Bronchial epithelial cell (primary cell): ENCODE measurements at places on chromosomes 2 and 18. TPM values are rescaled to one million over a fixed set of nuclear protein-coding genes. Genes with fewer than 3 reads are reported as not detected.

Gene ZRANB3
- total RNA-seq, result 2.8 and 5.5 TPM in 2 replicates

Gene WNT6
- not detected in 2 replicates for total RNA-seq

DNA sequence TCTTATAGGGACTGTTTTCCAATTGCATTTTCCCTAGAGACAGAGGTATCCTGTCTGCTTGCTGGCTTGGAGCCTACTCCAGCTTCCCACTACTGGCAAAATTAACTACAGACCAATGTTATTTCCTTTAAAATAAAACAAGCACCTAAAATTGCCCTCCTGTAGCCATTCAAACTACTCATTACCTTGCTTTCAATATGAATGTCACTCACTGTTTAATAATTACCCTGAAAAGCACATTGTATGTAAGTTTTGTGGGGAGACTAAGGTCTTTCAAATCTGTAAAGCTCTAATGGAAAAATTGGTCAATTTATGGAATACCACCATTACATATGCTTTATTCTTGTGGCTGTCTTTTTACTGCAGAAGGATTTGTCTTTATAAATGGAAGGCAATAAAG, 87.3 kb downstream of the DOCK10 start:
- DNase-seq, result no peak

DNA sequence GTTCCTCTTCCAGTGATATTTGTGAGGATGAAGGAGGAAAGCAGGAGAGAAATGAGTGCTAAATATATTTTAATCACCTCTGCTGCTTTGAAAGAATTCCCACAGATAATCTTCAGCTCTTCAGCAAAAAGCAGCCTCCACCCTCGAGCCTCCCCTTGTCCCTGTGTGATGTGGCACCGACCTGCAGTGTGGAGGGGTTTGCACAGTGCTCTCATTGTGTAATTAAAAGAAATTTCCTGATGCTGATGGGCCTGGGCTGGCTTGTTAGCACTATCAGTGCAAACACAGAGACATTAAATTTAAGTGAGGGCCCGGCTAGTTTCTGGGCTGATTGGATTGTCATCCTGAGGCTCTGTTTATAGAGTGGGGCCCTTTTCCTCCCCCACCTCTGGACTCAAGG, 53.4 kb downstream of the KIF5C start:
- no peak for DNase-seq

DNA sequence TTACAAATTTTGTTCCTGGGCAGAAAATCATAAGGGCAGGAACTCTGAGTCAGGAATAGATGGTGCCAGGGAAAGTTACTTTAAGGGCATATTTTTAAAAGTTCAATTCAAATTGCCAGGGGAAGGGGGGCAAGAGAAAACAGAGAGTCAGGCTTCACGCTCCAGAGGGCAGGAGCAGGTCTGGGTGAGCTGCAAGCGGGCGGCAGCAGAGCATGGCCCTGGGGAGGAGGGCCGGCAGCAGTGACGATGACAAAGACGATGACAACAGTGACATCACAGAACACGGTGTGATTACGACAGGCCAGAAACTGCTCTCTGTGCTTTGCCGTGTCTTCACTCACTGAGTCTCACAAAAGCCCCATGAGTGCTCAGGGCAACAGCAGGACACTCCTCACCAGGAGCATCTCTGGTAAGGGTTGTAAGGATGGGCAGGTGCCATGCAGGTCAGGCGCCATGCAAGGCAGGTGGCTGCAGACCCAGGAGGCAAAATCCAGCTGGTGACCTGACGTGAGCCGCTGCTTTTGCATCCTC, 23.3 kb downstream of the CHST10 start:
- no peak for DNase-seq

DNA sequence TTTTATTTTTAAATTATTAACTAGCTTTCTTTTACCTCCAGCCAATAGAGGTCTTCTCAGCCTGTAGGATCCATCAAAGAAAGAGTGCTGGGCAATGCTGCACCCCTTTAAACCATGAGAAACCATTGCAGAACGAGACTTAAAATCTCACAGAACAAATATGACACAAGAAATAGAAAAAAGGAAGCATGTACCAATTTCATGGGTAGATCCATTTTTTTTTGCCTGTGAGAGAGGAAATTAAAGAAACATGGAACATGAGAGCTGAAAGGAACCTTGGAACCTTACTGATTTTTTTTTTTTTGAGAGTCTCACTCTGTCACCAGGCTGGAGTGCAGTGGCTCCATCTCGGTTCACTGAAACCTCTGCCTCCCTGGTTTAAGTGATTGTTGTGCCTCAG, 14.0 kb downstream of the HRH4 start:
- no peak for DNase-seq

Gene NEU2
- not detected in 2 replicates for total RNA-seq

Gene MEX3C
- 40.0 and 41.2 TPM in 2 replicates for total RNA-seq

- DNase-seq, result peak; percentile 30
Observed at GRCh38 chr2:41836948-41837347, 210.9 kb upstream of the PKDCC start.

- DNase-seq, result no peak
Observed at GRCh38 chr2:219416235-219416602, 2.0 kb upstream of the DES start.

DNA sequence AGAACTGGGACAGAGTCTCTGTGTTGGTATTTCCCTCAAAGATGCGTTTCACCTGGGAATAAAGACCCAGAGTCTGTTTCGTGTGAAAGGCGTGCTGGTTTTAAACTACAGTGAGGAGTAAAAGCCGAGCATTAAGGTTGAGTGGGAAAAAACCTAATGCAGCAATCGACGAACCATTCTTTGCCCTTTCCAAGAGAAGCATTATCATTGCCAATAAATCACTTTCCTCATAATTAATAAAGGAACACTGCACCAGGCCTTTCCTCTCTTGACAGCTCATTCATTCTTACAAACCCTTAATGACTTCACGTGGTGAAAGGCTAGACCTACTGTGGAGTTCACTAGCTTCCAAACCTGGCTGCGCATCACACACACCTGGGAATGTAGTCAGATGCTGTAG, 896 bp upstream of the SLC8A1 start:
- no peak for DNase-seq

GRCh38 chr2:181438261-181438660, 18.9 kb upstream of the ITGA4 start:
- DNase-seq, result peak; percentile 36
